ENCODE measurements at places on chromosomes 1 and 21. TPM values are rescaled to one million over a fixed set of nuclear protein-coding genes. Genes with fewer than 3 reads are reported as not detected.

Gene SYCP1
- not detected for total RNA-seq

Gene RRP1B
- 24.3 TPM for total RNA-seq

GRCh38 chr1:229627003-229627402 is 956 bp downstream of the URB2 start:
- no peak for DNase-seq

DNA sequence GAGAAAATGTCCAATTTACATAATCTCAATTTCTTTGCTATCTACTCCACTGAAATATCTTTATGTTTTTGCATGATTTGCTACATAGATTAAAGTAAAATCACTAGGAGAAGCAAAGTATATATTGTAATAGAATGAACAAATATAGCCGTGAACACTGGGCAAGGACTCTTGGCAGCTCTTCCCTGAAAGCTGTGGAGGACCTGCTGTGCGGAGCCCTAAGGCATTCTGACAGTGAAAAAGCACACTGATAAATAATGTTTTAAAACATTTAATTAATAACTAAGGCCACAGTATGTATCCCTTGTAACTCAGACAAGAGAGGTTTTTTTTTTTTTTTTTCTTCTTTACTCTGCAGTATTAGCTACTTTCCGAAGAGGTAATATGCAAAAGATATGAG is 256.1 kb upstream of the DPYD start:
- DNase-seq, result no peak

DNA sequence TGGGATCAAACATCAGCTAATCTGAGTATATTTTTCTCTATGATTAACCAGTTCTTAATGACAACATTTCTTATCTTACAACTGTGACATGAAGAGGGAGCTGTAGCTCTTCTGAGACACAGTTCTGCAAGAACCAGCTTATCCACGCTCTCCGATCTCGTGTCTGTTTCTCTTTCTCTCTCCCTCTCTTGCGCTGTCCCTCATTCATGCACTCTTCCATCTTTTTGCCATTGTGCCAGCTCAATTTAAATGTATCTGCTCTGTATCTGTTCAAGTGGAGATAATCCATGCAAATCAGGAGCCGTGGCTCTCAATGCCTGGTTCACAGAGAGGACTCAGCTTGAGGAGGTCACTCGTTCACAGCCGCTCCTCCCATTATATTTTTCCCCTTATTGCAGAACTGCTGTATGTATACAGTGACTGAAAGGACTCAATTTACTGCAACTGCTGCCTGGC is 494.7 kb upstream of the ADGRL2 start:
- DNase-seq, result no peak

GRCh38 chr1:10685196-10685807 is 111.1 kb downstream of the CASZ1 start:
- no peak for DNase-seq

- no peak for DNase-seq
Observed at GRCh38 chr1:231178970-231179369, 17.1 kb downstream of the TRIM67 start.

Data from mesenteric fat pad (tissue), 1 donor.